HS-5 (cell line): ENCODE measurements at places on chromosomes 1 and 21.

DNA sequence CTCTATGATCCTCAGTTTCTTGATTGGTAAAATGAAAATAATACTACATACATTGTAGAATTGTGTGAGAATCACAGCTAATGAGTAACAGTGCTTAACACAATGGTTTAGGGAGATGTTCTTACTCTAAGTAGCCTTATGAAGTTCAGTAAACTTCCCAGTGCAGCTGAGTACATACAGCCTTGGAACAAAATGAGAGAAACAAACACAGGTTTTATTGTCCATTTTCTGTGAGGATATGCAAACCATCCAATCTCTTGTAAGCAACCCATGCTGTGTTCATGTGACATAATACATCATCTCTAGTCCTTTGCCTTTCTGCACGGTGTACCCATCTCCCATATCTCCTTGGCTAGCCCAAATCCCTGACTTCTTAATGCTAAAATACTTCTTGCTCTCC is 14.7 kb upstream of the STRIP1 start:
- DNase-seq: no peak

DNA sequence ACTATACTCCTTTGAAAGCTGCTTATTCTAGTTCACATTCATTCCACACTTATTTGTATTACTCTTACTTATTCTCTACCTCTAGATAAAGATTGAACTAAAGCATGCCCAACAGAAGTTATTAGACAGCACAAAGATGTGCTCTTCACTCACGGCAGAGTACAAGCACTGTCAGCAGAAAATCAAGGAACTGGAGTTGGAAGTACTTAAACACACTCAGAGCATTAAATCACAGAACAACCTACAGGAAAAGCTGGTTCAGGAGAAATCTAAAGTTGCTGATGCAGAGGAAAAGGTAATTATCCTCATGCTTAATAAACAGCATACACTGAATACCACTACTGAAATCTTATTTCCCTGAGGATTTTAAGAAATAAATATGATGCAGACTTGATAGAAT is 81.3 kb upstream of the PPIH start:
- no peak for DNase-seq

DNA sequence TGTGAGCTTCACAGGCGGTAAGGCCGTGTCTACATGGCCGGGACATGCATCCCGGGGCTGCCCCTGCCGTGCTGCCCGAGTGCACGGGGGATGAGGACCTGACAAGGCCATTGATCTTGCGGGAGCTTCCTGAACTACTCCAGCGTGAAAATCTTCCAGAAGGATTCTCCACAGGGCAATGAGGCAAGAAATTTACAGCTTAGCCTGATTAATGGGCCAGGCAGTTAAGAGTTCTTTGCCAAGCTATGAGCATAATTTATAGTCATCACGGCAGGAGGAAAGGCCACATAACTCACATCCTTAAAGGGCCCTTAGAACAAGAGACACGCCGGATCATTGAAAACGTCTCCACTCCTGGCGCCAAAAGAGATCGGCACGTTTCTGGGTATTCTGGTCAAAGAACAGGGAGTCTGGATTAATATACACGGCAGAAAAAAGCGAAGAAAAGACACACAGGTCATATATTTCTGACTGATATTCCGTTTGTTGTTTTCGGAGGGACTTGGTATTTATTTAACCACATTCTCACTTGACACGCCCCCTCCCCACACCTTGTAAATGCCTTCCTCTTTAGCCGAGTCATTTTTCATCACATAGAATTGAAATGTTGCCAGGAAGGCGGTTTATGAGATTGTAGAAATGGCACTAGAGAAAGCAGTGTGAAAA is 180.5 kb downstream of the DYRK1A start:
- DNase-seq: no peak

GRCh38 chr1:15941899-15942660 is 33.8 kb downstream of the ZBTB17 start:
- no peak for DNase-seq

- no peak for DNase-seq
These were observed 150.1 kb upstream of the FGGY start for GRCh38 chr1:59146651-59147358.

GRCh38 chr1:214012418-214012817 is 24.6 kb downstream of the PROX1 start:
- DNase-seq: no peak

- no peak for DNase-seq
These were observed 63.2 kb upstream of the TMEM51 start for GRCh38 chr1:15090373-15090772.

GRCh38 chr1:15950763-15951295 is 25.1 kb downstream of the ZBTB17 start:
- DNase-seq: no peak

DNA sequence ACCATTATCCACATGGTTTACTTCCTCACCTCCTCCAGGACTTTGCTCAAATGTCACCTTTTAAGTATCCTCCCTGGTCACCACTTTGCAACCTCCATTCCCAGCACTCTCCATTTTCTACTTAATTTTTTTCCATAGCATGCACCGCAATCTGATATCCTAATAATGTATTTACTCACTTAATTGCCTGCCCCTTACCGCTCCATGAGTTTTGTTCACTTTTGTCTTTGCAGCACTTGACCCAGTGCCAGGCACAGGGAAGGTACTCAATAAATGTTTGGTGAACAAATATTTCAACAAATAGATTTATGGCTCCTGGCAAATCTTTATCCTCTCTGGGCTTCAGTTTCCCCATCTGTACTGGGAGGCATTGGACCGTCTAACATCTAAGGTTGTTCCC is 53.6 kb downstream of the UBE2T start:
- no peak for DNase-seq

- no peak for DNase-seq
These were observed 31.4 kb upstream of the TARDBP start for GRCh38 chr1:10980841-10981727.

DNA sequence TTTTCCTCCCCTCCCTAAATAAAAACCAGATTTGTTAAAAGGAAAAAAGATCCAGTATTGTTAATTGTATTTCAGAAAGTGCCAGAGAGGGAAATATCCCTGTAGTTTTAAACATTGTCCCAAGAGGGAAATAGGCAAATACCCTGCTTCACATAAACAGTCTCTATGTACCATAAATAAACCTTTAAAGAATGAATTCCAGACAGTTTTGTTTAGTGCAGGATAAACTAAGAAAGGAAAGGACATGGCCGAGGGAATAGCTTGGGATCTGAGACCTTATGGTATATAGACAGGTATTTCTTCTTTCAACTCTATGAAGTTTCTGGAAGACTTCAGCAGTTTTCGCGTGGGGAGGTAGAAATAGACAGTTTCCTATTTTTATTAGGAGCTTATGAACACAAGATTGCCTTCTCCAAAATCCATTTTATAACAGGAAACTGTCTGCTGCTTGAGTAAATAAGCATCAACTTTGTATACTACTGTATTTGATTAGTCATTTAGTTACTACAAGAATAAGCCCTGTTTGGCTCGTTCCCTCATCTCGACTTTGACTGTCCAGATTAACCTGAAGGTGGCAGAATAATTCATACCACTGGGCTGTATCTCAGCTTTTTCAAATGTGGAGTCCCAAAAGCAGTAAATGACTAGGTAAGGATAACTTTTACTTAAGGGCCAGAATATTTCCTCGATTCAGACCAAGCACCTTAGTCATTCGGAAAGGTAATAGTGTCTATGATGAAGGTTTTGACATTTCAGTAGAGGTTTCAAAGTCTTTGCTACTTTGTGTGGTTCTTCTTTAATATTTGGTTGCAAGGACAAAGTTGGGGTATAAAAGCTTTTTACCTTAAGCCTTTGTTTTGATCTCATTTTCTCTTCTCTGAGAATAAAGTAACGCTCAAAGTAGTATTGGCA is 177.5 kb downstream of the VPS13D start:
- DNase-seq: no peak
